ENCODE measurements at places on chromosomes 12 and 14. TPM values are rescaled to one million over a fixed set of nuclear protein-coding genes. Genes with fewer than 3 reads are reported as not detected.

FAM186B gene
- total RNA-seq: 0.46 TPM

TBX3 gene
- 5.3 TPM for total RNA-seq

MCRS1 gene
- total RNA-seq: 64.5 TPM

BATF gene
- 1.7 TPM for total RNA-seq

ZDHHC22 gene
- not detected for total RNA-seq

TAS2R7 gene
- not detected for total RNA-seq

HCAR3 gene
- not detected for total RNA-seq

ATN1 gene
- total RNA-seq: 72.2 TPM

NKX2-1 gene
- not detected for total RNA-seq

GCH1 gene
- 1.5 TPM for total RNA-seq

SIVA1 gene
- 321 TPM for total RNA-seq

SLC35F4 gene
- 0.42 TPM for total RNA-seq

SALL2 gene
- 8.3 TPM for total RNA-seq
